ENCODE measurements at places on chromosomes 16 and 17.

DNA sequence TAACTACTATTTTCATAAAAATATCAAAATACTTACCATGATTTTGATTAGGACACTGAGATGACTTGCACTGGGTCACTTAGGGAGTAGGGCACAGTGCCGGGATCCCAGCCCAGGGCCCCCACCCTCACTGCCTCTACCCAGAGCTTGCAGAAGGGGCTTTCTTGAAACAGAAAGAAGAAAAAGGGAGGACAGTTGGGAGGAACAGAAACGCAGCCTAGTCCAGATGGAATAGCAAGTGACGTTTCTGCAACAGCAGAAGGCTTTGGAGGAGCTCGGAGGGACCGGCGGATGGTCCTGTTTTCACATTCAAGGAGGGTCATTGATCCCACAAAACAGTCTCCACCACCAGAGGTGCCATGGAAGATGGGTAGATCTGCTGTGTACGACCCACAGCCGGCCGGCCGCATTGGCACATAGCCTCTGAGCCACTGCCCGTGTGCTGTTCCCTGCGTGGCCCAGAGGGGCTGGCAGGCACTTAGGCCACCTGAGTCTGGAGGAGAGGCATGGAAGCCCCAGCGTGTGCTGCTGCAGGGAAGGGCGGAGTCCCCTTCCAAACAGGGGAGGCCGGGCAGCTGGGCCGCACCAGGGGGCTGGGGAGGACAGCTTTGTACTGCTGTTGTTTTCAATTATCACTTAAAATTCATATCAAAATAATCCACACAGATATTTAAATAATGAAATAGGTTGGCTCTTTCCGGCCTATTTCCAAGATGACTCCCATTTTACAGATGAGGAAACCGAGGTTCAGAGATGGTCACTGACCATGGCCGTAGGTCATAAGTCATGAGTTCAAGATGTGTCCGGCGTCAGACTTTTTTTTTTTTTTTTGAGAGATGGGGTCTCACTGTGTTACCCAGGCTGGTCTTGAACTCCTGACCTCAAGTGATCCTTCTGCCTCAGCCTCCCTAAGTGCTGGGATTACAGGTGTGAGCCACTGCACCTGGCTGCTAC is 22.9 kb upstream of the GSG1L start:
- no peak for DNase-seq

- DNase-seq: no peak
Observed at GRCh38 chr17:37614391-37614790, 5.2 kb upstream of the SYNRG start.

DNA sequence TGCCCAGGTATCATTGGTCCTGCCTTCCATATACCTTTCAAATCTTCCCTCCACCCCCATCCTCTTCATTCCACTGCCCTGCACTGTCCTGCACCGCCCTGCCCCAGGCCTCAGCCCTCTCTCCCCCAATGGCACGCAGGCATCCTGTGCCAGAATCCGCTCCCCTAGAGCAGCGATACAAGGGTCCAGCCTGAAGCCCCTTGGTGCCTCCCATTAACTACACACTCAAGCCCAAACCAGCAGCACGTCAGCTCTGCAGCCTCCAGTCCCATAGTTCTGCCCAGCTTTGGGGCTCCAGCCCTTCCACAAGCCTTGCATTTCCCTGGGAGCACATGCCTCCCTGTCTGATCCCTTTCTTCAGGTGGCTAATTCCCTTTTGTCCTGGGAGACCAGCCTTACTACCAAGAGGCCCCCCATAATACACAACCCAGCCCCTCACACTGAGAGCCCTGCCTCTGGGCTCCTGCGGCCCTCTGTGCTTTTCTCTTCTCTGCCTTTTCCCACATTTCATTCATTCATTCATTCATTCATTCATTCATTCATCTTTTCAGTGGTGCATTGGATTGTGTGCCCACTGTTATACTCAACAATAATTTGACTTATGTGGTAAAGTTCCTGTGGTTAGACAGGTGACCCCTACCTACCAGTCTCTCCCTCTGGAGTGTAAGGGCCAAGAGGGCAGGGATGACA is 26.8 kb upstream of the DLX3 start:
- no peak for DNase-seq

- no peak for DNase-seq
Observed at GRCh38 chr17:57521606-57522005, 223.5 kb downstream of the CCDC182 start.
